ENCODE measurements at places on chromosomes 7 and 10. TPM values are rescaled to one million over a fixed set of nuclear protein-coding genes. Genes with fewer than 3 reads are reported as not detected.

The OPALIN gene
- total RNA-seq: not detected

The BCAP29 gene
- 116 TPM for total RNA-seq

The GBX1 gene
- not detected for total RNA-seq

The ZNF239 gene
- 1.1 TPM for total RNA-seq

The GSAP gene
- total RNA-seq: 2.6 TPM

- no peak for DNase-seq
These were observed 33.0 kb downstream of the CREB3L2 start for GRCh38 chr7:137968890-137969289.

DNA sequence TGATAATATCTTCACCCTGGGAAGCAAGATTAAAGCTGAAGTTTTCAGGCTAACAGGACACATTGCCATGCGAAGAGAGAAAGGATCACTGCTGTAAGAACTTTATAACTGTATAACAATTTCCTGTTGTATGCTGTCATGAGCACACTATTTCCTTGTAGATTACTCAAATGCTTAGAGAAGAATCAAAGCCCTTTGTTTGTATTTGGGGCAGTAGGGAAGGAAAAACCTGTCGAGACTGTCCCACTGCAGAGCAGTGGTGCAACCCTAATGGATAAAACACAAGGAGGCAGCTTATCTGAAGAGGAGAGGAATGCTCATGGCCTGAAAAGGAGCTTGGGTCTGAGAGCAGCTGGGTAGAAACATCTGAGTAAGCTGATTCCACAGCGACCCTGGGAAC lies 327.7 kb upstream of the NPSR1 start:
- DNase-seq: no peak

DNA sequence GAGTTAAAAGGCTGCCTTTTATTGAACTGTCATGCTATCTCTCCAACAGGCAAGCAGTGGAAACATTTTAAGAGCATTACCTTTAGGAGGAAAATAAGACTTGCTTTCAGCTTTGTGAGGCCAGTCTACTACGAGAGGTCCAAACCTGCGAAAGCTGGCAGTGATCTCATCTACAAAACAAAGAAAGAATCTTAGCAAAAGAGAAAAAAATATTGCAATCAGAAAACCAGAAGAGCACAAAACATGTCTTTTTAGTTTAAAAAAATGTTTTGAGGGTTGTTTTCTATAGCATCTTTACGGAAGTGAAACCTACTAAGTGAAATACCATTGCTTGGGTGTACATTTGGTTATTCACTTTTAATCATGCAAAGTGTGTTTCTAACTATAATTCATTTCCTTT lies 147.9 kb downstream of the CPEB3 start:
- no peak for DNase-seq

- no peak for DNase-seq
These were observed 94.4 kb upstream of the SEMA3C start for GRCh38 chr7:81013083-81013817.

DNA sequence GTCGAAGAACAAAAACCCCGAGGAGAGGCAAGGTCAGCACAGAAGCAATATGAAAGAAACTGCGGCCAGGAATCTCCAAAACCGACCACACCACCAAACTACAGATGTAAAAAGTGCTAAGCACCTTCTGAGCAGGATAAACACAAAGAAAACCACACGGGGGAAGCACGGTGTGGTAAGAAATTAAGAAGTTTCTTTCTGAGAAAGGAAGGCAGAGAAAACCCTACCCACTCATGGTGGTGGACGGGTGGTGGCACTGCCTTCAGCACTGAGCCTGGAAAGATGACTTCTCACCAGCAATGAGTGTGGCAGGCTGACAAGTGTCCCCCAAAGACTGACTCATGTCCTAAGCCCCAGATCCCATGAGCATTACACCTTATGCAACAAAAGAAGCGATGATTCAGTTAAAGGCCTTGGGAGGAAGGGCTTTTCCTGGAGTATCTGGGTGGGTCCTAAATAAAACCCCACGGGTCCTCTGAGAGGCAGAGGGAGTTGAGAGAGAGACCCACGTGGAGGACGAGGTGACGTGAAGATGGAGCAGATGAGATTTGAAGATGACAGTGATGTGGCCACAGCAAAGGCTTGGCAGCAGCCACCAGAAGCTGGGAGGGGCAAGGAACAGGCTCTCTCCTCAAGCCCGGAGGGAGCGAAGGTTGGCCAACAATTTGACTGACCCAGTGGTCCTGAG lies 124.9 kb downstream of the DLG5 start:
- DNase-seq: no peak

GRCh38 chr10:8037199-8037801 lies 17.2 kb upstream of the GATA3 start:
- DNase-seq: no peak

DNA sequence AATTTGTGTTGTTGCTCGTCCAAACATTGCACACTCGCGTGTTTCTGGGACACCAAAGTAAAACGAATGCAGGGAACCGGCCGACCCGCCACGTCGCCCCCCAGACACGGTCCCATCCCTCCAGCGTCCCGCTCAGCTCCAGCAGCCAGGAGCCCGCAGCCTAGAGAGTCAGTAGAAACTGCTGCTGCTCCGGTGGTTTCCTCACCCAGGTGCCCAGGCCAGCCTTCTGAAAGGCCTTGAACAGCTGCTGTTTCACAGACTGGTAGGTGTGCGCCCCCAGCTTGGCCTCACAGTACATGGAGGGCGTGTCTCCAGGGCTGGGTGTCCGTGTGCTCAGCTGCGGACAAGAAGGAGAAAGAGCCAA lies 126.8 kb downstream of the WDR37 start:
- DNase-seq: no peak

Data from pulmonary artery endothelial cell (primary cell).